ENCODE measurements at places on chromosomes 6 and 20. TPM values are rescaled to one million over a fixed set of nuclear protein-coding genes. Genes with fewer than 3 reads are reported as not detected.

The SLC17A1 gene
- not detected for total RNA-seq

The CDH4 gene
- 8.9 TPM for total RNA-seq

The ADIG gene
- total RNA-seq: not detected

The MYLK4 gene
- total RNA-seq: 0.64 TPM

The ADGRF5 gene
- total RNA-seq: not detected

The SLC25A27 gene
- total RNA-seq: 11.7 TPM

The TMEM170B gene
- total RNA-seq: 0.34 TPM

The OR2H1 gene
- not detected for total RNA-seq

The VNN1 gene
- total RNA-seq: 0.50 TPM

The DDO gene
- total RNA-seq: not detected

The SRMS gene
- total RNA-seq: 0.34 TPM

The HLA-DQA1 gene
- not detected for total RNA-seq

The MARCKS gene
- 52.3 TPM for total RNA-seq

The ELOVL2 gene
- total RNA-seq: under 0.01 TPM
